ENCODE measurements at places on chromosomes 6 and 20. TPM values are rescaled to one million over a fixed set of nuclear protein-coding genes. Genes with fewer than 3 reads are reported as not detected.
A peak's percentile ranks its signal among the peaks of the same experiment; 100 is the strongest.

DNA sequence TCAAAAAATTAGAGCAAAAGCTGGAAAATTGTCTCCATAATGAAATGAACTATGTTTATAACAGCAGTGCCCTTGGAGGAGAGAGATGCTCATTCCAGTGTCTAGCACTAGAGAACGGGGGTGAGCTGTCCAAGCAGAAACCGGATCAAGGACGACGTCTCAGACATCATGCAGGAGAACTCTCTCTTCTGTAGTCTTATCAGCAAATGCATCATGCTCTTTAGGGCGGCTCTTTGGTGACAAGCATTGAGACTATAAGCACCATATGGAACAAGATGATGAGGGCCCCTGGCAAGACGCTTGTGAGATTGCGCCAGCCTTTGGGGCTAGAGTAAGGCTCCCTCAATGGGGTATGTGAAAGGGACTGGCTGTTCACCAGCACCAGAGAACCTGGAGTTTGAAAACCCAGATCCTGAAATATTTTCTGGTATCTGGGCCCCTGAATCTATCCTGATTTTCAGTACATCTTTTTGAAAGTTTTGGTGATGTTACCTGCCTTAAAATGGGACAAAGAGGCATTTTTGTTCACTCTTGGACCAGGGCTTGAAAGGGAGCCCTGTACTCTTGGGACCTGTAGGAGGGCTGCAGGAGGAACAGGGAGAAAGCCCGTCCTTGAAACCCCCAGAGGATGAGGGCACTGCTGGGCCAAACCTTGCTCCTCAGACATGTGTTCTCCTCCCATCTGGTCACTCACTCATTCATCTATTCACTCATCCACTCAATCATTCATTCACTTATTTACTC lies 127.6 kb downstream of the TTLL2 start:
- H3K36me3 ChIP-seq: no peaks in the 10 kb centered on the region
- DNase-seq: no peak
- no peaks in the 10 kb centered on the region for H3K27me3 ChIP-seq
- no peaks in the 10 kb centered on the region for H3K4me1 ChIP-seq

DNA sequence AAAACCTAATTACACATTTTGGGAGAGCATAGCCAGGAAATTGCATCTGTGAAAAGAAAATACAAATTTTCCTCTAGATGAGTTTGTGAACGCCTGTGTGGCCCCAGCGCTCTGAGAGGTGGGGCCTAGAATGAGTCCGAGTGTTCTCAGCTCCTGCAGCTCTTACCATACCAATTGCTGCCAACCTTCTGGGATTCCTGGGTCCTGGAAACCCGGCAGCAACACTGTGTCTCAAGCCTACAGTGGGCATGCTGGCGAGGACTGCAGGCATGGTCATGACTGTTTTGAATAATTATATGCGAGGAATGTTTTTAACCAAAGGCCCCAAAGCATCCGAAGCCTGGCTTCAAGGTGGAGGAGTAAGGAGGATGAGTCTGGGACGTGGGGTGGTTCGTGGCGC lies 90.4 kb downstream of the SERAC1 start:
- no peak overlapping the region for H3K4me3 ChIP-seq
- no peaks in the 10 kb centered on the region for H3K27me3 ChIP-seq
- no peaks in the 10 kb centered on the region for H3K36me3 ChIP-seq
- peaks cover 4% of the 10 kb centered on the region for H3K4me1 ChIP-seq

DNA sequence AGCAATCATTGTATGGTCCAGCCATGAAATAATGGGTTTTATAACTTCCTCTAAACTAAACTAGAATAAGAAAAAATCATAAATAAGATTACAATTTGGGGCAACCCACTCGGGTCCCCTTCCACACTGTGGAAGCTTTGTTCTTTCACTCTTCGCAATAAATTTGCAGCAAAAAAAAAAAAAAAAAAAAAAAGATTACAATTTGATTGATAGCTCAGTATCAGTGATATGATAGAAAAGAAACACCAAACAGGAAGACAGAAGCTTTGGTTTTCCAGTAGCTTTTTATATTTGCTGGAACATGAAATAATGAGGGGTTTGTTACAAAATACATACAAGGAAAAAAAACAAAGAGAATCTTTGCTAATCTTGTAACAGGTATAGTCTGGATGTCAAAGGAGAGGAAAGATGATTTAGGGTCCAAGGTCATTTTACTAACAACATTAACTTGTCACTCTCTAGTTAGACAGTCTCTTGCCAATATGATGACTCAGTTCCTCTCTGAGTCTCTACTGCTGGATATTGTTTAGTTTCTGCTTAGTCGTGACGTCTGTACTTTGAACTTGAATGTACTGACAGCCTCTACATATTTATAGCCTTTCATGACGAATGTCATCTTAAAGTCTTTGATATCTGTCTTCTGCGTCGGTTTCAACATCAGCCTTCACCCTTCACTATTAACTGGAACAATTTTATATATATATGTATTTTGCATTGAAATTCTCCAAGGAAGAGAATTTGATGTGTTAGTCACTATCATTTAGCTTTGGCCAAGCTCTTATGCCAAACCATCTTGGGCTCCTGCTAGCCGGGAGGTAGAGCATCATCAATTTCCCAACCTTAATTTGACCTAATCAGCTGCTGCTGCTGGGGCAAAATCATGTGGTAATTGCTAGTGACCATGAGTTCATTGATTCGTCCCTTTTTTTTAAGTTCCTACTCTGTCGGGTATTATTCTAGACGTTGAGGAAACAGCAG lies 213.1 kb upstream of the STXBP5 start:
- no peaks in the 10 kb centered on the region for H3K36me3 ChIP-seq
- no peaks in the 10 kb centered on the region for H3K27me3 ChIP-seq
- H3K4me1 ChIP-seq: no peaks in the 10 kb centered on the region
- no peak overlapping the region for H3K4me3 ChIP-seq
- DNase-seq: no peak

DNA sequence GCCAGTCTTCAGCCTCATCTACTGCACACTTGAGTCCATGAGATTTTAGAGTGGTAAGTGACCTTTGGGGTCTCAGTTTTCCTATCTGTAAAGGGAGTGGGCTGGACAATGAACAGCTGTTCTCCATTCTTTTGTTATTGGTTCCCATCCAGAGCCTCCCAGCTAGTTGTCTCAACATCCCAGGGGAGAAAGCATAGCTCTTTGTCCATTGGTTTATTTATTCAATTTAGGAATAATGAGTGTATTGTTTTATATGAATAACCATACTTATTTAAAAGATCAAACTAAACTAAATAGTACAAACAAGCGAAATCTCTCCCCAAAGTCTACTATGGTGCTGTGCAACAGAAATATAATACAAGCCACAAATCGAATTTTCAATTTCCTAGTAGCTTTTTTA lies 13.7 kb downstream of the PIGT start:
- no peaks in the 10 kb centered on the region for H3K4me1 ChIP-seq
- peaks cover 23% of the 10 kb centered on the region for H3K36me3 ChIP-seq
- no peak for DNase-seq
- H3K27ac ChIP-seq: no peak overlapping the region
- H3K4me3 ChIP-seq: no peak overlapping the region

- peak; percentile 65 for DNase-seq
- H3K4me3 ChIP-seq: no peak overlapping the region
- H3K27me3 ChIP-seq: peaks cover 10% of the 10 kb centered on the region
- no peaks in the 10 kb centered on the region for H3K36me3 ChIP-seq
- no peak overlapping the region for H3K27ac ChIP-seq
- H3K4me1 ChIP-seq: peaks cover 20% of the 10 kb centered on the region
These were observed 22.8 kb downstream of the SLC17A9 start for GRCh38 chr20:62975251-62975760.

The MAP3K4 gene
- 52.1 TPM for total RNA-seq

The TDP2 gene
- 33.8 TPM for total RNA-seq

The TRIM40 gene
- not detected for total RNA-seq
